Right lobe of liver (tissue), 6 donors: ENCODE measurements at places on chromosomes 7 and 10. TPM values are rescaled to one million over a fixed set of nuclear protein-coding genes. Genes with fewer than 3 reads are reported as not detected.

DNA sequence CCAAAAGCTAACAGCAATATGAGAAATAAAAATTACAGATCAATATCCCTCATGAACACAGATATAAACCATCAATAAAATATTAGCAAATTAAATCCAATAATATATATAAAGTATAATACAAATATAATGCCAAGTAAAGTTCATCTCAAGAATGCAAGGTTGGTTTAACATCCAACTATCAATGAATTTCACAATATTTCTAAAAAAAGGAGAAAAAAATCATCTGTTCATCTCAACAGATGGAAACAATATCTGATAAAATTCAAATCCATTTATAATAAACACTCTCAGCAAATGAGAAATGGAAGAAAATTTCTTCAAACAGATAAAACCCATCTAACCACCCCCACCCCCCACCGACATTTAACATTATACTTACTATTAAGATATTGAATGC is 86.9 kb downstream of the SIRT1 start:
- DNase-seq, result no peak

DNA sequence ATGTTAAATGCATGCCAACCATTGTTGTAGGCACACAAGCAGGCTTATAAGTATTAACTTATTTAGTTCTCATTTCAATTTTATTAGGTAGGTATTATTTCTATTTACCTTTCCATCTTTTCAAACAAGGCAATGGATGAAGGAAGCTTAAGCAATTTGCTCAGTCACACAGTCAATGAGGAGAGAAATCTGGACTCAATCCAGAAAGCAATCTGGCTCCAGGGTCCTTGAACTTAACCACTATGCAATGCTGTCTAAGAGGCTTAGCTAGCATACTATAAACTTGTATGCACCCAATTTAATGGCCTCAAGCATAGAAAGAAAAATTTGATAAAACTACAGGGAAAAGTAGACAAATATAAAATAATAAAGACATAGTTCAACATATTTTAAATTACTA is 88.6 kb downstream of the VWDE start:
- DNase-seq, result no peak

GRCh38 chr7:124723012-124723411 is 42.6 kb downstream of the GPR37 start:
- DNase-seq, result no peak

GRCh38 chr7:51102828-51103227 is 213.8 kb downstream of the COBL start:
- no peak for DNase-seq

GRCh38 chr10:623014-623413 is 66.5 kb downstream of the DIP2C start:
- no peak for DNase-seq

Gene OGA
- total RNA-seq, result 34.7 TPM
